Islet precursor cell (in vitro differentiated cells): ENCODE measurements at places on chromosomes 13 and 19.

DNA sequence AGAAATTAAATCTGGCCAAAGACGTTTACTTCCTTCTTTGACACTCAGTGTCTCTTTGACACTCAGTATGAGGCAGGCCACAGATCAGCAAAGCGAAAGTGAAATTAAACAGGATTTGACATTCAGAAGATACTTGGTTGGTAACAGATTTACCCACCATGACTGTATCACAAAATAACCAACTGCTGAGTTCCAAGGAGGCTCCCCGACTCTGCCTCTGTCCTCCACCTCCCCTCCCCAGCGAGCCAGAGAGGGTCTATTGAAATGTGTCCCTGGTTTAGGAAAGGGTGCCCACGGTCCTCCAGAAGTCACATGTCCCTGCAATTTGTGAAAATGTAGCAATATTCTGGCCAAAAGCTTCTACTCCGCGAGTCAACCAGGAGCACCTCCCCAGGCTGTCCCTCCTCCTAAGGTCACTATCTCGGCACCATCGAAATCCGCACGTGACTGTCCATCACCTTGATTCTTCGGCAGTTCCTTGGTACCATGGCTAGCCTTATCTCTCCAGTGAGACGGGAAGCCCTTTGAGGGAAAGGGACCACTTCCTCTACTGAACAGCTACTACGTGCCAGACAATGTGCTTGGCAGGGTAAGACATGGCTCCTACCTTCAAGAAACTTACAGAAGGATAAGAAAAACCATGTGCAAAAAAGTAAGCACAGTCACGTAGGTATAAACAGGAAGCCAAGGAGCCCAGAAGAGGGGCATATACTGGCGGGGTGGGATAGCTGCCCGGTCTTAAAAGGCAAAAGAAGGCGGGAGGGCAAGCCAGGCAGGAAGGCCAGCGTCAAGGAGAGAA, 1.5 kb downstream of the N4BP2L1 start:
- DNase-seq = no peak

- no peak for DNase-seq
These were observed 31.2 kb upstream of the KLF2 start for GRCh38 chr19:16293118-16294091.

DNA sequence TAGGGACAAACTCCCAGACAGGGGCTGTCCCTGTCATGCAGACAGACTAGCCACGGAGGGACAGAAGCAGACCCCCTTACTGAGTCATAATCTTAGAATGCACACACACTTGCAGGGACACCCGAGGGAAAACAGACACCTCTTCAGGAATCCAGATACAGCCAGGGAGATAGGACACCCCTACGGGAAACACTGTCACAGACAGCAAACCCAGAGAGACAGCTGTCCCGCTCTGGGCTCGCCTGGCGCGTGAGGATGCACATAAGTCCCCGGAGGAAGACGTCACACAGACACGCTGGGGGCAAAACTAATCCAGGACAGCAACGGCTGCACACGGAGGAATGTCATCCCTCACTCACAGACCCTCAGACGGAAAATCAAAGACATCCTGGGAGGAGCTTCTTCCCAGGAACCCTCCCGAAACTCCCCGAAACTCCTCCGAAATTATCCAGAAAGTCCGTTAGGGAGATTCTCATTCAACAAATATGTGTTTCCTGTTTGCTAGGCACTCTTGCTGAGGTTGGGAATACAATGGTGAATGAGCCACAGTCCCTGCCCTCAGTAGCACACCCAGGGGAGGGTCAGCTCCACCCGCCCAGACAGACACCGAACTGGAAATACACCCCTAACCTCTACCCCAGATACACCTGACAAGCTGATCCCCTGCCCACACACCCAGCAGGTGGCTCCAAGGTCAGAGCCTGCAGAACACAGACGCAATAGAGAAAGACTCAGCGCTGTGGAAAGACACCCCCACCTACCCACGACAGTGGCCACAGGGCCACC, 15.2 kb upstream of the TOMM40 start:
- peak; percentile 96 for DNase-seq

DNA sequence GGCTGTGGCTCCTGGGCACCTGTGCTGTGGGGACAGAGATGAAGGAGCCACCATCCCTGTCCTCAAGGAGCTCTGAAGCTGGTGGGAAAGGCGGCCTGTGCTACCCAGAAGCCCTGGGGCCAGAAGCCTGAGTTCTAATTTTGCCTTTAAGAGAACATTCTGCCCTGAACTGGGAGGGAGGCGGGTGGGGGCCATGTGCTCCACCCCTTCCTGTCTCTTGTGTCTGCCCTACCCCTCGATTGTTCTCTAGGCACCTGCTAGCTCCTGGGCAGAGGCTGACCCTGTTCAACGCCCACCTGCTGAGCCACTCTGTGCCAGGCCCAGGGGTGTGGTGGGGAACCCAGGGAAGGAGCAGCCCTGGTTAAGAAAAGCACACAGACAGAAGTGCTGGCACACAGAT, 5.9 kb downstream of the TRAPPC6A start:
- no peak for DNase-seq

DNA sequence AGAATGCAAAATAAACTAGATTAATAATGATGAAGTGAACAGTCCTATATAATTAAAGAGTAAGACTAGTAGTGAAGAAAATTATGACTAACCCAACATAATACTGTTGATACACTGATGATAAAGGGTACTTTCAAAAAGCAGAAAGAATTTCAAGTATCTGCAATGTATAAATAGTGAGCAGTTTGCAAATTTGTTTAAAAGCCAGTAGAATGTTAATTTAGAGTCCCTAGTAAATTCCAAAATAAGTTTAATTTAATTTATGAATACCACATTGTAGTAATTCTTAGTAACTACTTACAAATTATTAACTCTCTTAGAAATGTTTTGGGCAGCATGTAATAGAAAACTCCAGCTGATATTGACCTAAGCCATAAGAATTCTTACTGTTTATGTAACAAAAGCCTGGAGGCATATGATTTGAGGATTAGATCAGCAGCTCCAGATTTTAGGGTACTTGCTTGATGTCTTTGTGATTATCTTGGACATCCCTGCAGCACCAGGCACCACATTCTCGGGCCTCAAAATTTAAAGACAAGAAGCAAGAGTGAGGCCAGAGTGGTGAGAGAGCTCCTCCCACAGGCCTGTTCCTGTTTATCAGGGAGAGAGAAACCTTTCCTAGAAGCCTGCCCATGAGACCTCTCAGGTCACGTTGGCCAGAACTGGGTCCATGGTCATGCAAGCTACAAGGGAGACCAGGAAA, 67.6 kb upstream of the TDRD3 start:
- peak; percentile 81 for DNase-seq

- DNase-seq = no peak
These were observed 29.0 kb upstream of the CXCL17 start for GRCh38 chr19:42471554-42472249.

GRCh38 chr13:19618977-19619376, 14.5 kb upstream of the MPHOSPH8 start:
- peak; percentile 62 for DNase-seq

DNA sequence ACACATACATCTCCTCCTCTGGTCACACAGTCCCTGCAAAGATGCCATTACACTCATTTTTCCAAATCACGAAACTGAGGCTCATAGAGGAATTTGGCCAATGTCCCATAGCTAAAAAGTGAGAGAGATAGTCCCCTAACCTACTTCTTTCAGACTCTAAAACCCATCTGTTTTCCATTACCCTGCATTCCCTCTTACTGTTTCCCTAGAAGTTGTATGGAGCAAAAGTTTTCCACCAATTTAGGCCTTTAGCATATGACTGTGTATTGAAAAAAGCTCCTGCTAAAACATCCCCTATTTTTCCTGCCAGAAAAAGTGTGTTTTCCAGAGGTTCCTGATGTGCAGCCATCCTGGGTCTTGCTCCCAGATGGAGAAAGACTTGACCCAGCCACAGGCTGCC, 16.3 kb downstream of the SERP2 start:
- no peak for DNase-seq

GRCh38 chr13:60402022-60402421, 5.0 kb downstream of the TDRD3 start:
- no peak for DNase-seq

DNA sequence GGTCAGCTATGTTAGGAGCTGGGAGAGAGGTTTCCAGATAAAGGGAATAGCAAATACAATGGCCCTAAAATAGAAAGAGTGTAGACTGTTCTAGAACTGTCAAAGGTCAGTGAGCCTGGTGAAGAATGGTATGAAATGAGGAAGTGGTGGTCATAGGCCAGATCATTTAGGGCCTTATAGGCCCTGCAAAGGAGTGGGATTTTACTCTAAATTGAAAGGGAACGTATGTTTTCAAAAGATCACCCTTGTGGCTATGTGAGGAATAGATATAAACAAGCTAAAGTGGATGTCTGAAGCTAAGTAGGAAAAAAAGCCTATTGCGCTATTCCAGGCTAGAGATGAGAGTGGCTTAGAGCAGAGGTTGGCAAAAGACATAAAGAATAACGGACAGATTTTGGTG, 70.7 kb upstream of the TDRD3 start:
- no peak for DNase-seq

DNA sequence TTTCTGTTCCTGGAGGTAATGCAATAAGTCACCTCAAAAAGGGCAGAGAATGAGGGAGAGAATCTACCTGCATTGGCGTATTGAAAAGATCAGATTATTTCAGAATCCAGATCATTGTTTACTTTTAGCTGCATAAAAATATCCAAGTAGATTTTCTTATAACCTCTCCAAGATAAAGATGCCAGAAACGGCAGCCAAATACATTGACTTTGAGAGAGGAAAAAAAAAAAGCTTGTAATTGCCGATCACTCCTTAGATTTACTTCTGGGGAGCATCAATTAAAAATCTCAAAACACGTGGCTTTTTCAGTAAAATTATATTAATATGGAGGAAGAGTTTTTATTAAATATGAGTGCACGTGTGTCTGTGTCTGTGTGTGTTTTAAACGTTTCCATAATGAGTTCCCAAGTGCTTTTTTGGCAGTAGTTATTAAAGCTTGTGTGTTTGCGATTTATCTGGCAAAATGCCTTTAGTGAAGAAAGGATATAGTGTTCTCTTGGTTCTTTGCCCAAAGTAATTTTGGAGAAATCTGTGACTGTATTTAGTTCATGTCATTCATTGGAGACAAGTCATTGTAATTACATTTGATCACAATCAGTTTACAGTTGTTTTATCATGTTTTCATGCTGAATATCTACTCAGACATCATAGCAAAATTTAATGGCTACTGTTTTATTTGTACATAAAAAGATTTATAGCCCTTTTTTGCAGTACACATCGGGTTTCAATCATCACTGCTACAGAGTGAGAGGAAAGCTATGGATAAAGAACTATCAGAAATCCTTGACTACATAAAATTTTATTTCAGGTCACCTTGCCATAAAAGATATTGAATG, 176.1 kb downstream of the TM9SF2 start:
- no peak for DNase-seq

DNA sequence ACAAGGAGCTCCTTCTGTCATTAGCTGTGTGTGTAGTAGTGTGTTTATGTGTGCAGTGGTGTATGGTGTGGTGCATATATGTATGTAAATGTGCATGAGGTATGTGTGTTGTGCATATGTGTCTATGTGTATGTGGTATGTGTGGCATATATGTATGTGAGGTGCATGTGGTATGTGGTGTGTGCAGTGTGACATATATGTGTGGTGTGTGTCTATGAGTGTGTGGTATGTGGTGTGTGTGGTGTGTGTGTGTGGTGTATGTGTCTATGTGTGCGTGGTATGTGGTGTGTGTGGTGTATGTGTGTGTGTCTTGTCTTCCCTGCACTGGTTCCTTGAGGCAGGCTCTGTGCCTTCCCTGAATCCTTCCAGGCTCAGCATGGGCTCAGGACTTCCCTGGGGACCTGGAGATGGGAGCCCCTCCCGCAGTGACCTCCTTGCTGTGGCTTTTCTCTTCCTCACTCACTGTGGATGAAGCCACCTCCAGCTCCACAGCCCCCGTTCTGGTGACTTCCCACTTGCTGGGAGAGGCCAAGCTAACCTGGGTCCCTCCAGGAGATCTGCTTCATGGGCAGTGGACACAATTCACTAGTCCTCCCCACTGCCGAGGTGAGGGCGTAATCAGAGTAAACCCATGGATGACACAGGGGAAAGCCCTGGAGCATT, 64.2 kb downstream of the CCDC70 start:
- peak; percentile 48 for DNase-seq

GRCh38 chr13:36493046-36493445, 60.8 kb downstream of the CCNA1 start:
- DNase-seq = no peak

- no peak for DNase-seq
These were observed 26.4 kb upstream of the VSTM2B start for GRCh38 chr19:29499261-29499920.

- no peak for DNase-seq
These were observed 3.9 kb downstream of the PPP5C start for GRCh38 chr19:46350758-46351159.

DNA sequence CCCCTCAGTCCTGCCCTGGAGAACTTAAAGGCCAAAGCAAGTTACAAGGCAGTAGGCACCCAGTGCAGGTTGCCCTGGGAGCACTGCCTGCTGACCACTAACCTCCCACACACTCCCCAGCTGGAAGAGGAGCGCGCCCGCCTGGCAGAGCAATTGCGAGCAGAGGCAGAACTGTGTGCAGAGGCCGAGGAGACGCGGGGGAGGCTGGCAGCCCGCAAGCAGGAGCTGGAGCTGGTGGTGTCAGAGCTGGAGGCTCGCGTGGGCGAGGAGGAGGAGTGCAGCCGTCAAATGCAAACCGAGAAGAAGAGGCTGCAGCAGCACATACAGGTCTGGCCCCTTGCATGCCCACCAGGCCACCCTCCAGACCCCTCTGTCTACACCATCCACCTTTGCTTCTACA, 61.1 kb downstream of the KCNC3 start:
- no peak for DNase-seq

- no peak for DNase-seq
These were observed 73.8 kb downstream of the SLITRK6 start for GRCh38 chr13:85725433-85725832.

DNA sequence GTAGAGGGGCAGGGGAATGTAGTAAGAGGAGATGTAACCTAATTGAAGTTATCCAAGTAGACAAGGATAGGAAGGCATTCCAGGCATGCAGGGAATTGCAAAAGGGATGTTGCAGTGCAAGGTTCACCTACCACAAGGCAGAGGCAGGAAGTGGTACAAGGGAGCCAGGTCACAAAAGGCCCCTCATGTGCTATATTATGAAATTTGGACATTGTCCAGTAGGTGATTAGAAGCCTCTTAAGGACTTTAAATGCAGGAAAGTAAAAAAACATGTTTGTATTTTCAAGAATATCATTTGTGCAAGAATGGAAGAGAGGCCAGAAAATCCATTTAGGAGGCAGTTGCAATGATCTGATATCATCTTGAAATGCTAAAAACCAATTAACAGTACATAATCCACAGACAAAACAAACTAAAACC, 111.4 kb downstream of the FRY start:
- peak; percentile 88 for DNase-seq

- DNase-seq = no peak
These were observed 366.7 kb downstream of the UQCRFS1 start for GRCh38 chr19:28846094-28846812.

DNA sequence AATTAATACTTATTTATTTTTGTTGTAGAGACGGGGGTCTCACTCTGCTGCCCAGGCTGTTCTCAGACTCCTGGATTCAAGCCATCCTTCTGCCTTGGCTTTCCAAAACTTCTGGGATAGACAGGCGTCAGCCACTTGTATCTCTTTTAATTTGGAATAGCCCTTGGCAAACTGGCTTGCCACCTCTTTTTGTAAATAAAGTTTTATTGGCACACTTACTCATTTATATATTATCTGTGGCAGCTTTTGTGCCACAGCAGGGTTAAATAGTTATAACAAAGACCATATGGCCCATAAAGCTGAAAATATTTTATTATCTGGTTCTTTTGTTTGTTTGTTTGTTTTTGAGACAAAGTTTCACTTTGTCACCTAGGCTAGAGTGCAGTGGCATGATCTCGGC, 30.5 kb downstream of the BBC3 start:
- no peak for DNase-seq
